ENCODE measurements at places on chromosomes 11 and 22.

DNA sequence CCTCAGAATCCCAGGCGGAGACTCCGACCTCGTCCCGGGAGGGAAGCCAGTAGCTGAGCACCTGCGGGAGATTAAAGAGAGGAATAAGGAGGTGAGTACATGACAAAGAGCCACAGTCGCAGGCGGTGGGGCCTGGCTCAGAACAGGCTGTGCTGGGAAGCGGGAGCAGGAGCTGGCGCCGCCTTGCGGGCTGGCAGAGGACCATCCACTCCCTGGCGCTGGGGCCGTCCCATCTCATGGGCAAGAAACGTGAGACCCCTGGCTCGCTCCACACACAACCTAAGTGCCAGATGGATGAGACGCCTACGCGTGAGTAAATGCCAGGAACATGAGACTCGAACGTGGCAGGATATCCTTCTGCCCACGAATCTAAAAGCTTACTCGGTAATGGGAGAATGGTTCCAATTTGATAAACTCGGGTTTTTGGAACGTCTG lies 6.3 kb downstream of the CEND1 start:
- no peak for DNase-seq

DNA sequence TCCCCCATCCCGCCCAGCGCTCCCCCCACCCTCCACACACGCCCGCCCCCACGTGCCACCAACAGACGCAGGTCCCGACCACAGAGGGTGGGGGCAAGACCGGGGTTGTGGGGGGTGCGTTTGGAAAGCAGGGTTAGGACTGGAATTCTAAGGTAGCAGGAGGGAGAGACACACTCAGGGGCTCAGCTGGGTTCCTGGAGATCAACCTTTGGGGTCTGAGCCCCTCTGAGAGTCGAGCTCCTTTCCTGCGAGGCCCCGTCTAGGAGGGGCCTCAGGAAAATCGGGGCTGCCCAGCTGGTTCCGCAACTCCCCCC lies 429 bp downstream of the PGGHG start:
- DNase-seq = no peak

DNA sequence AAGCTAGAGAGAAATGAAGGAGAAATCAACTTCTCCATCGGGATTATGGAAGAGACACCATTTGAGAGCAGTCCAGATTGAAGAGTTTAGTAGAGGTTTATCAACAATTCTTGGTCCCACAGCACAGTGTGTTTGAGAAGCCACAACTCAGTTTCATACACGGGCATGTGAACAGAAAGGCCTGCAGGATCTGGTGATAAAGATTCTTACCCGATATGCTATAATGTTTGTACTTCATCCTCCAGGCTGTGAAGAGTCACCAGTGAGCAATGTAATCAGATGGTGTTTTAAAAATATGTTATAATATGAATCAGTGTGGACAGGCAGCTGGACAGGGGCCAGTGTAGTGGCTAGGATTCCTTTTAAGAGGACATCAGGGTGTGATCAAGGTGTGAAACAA lies 29.7 kb upstream of the VWA5A start:
- no peak for DNase-seq

GRCh38 chr22:48248901-48249455 lies 1486.5 kb downstream of the TBC1D22A start:
- no peak for DNase-seq

- no peak for DNase-seq
These were observed 98.3 kb downstream of the FBXO7 start for GRCh38 chr22:32572741-32573500.

- DNase-seq = no peak
These were observed 4.0 kb downstream of the P4HA3 start for GRCh38 chr11:74307434-74307833.

DNA sequence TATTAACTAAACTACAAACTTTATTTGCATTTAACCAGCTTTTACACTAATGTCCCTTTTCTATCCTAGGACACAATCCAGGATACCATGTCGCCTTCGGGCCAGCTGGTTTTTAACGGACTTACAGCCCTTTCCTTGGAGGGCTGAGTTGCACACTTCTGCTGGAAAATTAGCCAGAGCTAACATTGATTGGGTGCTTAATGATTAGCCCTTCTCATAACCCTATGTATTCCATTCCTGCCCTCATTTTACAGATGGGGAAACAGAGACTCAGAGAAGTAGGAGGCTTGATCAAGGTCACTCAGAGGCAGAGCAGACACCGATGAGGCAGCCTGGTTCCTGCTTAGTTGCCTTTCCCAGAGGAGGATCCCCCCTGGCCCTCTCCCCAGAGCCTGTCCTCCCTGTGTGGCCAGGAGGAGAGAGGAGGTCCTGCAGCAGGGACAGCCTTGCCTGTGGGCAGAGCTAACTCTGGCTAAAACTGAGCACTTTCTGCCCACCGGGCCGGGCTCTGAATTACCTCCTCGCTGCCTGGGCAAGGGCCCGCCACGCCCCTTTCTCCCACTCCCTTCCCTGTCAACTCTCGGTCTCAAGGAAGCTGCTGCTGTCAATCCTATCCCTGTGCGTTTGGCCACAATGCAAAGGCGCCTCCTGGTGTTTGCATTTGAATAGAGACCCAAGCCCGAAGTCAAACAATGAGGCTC lies 59.6 kb upstream of the PAX6 start:
- no peak for DNase-seq

GRCh38 chr11:73439002-73439843 lies 63.0 kb downstream of the RELT start:
- DNase-seq = no peak

Data from NK-92 treated with Interleukin-12 subunit alpha and Interleukin-12 subunit beta, amount 100 ng/mL, for 24 hours (cell line).